ENCODE measurements at places on chromosomes 12 and 14.

- no peaks in the 10 kb centered on the region for H3K27me3 ChIP-seq
- H3K36me3 ChIP-seq: peaks cover 7% of the 10 kb centered on the region
- H3K27ac ChIP-seq: no peak overlapping the region
Observed at GRCh38 chr12:1453810-1454209, 140.6 kb downstream of the FBXL14 start.

- no peaks in the 10 kb centered on the region for H3K4me1 ChIP-seq
- no peak overlapping the region for H3K27ac ChIP-seq
Observed at GRCh38 chr12:63319386-63319785, 168.4 kb upstream of the AVPR1A start.

GRCh38 chr12:47896633-47897032, 8.2 kb downstream of the VDR start:
- peaks cover 53% of the 10 kb centered on the region for H3K27me3 ChIP-seq
- no peak overlapping the region for H3K4me3 ChIP-seq
- DNase-seq: no peak

GRCh38 chr14:105487449-105487985, 831 bp downstream of the CRIP1 start:
- no peaks in the 10 kb centered on the region for H3K27me3 ChIP-seq
- H3K4me1 ChIP-seq: peaks cover 45% of the 10 kb centered on the region
- DNase-seq: peak; percentile 79

- H3K36me3 ChIP-seq: no peaks in the 10 kb centered on the region
- H3K4me1 ChIP-seq: no peaks in the 10 kb centered on the region
- H3K27ac ChIP-seq: no peak overlapping the region
Observed at GRCh38 chr14:79608446-79608845, 602.9 kb downstream of the DIO2 start.

DNA sequence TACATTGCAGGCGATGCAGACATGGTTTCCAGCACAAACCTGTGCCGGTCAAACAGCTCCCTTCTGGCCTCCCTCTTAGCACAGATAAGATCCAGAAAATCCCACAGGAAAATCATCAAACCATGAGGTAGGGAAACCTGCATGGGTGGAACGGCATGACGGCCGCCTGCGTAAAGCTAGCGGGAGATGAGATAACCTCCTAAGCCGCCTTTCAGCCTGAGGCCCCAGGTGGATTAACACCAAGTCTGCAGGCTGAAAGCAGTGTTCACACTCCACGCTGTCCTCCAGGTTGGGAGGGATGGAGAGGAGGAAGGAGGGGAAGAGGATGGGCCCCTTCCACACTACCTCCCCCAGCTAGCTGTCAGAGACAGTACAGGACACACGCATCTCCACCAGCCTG, 63.8 kb downstream of the TSPAN11 start:
- no peaks in the 10 kb centered on the region for H3K36me3 ChIP-seq
- peaks cover 33% of the 10 kb centered on the region for H3K27me3 ChIP-seq
- no peak overlapping the region for H3K4me3 ChIP-seq
- H3K4me1 ChIP-seq: no peaks in the 10 kb centered on the region
- DNase-seq: no peak

DNA sequence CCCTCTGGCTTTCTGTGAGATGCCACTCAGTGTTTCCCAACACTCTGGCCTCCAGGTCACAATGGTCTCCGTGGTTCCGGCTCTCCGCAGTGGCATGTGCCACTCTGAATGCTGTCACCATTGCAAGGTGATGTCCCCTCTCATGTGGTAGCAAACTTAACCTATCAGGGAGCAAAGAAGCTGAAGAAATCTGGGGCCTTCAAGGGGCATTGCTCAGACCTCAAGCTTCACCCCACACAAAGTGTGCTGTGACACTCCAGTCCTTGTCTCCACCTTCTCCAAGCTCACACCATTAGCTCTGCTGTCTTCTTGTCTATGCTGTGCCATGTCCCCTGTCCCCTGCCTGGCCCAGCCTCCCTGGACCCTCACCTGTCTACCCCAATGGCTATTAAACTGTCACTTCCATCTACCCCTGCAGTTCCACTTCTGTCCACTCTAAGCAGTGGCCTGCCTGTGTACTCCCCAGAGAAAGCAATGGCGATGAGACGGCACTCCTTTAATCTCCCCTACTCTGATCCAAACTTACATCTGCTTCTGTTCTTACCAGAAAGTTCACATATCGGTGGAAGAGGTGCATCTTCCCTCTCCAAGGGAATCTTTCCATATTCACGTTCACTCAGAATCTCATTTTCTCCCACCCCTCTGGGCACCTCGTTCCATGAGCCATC, 93.7 kb downstream of the DHRS2 start:
- H3K4me1 ChIP-seq: no peaks in the 10 kb centered on the region
- H3K4me3 ChIP-seq: no peak overlapping the region
- peaks cover 21% of the 10 kb centered on the region for H3K27me3 ChIP-seq
- no peaks in the 10 kb centered on the region for H3K36me3 ChIP-seq
- no peak overlapping the region for H3K27ac ChIP-seq
- no peak for DNase-seq

GRCh38 chr12:110957652-110958051, 37.3 kb upstream of the MYL2 start:
- H3K36me3 ChIP-seq: peaks cover 3% of the 10 kb centered on the region
- no peaks in the 10 kb centered on the region for H3K4me1 ChIP-seq
- peaks cover 63% of the 10 kb centered on the region for H3K27me3 ChIP-seq
- no peak overlapping the region for H3K27ac ChIP-seq
- no peak overlapping the region for H3K4me3 ChIP-seq
- DNase-seq: no peak

- H3K4me1 ChIP-seq: peaks cover 1% of the 10 kb centered on the region
- H3K27me3 ChIP-seq: no peaks in the 10 kb centered on the region
- no peak overlapping the region for H3K27ac ChIP-seq
- no peak for DNase-seq
- H3K36me3 ChIP-seq: peaks cover 3% of the 10 kb centered on the region
Observed at GRCh38 chr14:86003998-86004397, 474.1 kb downstream of the FLRT2 start.

GRCh38 chr14:59754256-59754655, 116.3 kb downstream of the RTN1 start:
- H3K4me3 ChIP-seq: no peak overlapping the region
- H3K36me3 ChIP-seq: no peaks in the 10 kb centered on the region
- H3K27me3 ChIP-seq: no peaks in the 10 kb centered on the region
- no peaks in the 10 kb centered on the region for H3K4me1 ChIP-seq

DNA sequence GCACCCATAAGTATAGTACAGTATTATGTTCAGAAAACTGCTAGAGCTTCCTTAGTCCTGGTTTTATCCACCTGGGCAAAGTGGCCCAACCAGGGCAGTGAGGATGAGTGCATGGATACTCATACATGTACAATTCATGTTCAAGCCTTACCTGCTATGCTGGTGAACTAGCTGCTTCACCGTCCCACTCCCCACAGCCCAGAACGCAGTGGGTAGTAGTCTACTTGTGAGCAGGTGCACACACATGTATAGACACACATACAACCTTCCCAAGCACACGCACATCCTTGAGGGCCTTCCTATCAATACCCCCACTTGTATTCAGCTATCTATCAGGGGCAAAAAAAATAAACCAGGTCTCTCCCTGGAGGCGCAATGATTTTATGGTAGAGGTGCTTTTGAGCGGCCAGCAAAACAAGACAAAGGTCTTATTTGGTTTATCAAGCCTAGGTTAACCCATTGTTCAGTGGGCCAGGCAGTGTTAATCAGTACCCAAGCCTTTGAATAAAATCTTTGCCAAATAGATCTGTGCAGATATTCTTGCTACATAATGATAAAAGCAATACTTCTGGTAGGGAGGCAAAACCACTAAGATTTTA, 69.8 kb downstream of the ZFP36L1 start:
- peaks cover 13% of the 10 kb centered on the region for H3K4me1 ChIP-seq
- DNase-seq: no peak
- H3K27me3 ChIP-seq: no peaks in the 10 kb centered on the region
- H3K4me3 ChIP-seq: no peak overlapping the region
- no peaks in the 10 kb centered on the region for H3K36me3 ChIP-seq

- H3K27ac ChIP-seq: no peak overlapping the region
- peaks cover 2% of the 10 kb centered on the region for H3K36me3 ChIP-seq
- H3K4me3 ChIP-seq: no peak overlapping the region
- DNase-seq: no peak
Observed at GRCh38 chr14:25411781-25412757, 362.1 kb upstream of the STXBP6 start.

- H3K36me3 ChIP-seq: no peaks in the 10 kb centered on the region
- no peak overlapping the region for H3K4me3 ChIP-seq
- H3K27ac ChIP-seq: no peak overlapping the region
Observed at GRCh38 chr12:87883806-87884205, 145.4 kb downstream of the C12orf50 start.

DNA sequence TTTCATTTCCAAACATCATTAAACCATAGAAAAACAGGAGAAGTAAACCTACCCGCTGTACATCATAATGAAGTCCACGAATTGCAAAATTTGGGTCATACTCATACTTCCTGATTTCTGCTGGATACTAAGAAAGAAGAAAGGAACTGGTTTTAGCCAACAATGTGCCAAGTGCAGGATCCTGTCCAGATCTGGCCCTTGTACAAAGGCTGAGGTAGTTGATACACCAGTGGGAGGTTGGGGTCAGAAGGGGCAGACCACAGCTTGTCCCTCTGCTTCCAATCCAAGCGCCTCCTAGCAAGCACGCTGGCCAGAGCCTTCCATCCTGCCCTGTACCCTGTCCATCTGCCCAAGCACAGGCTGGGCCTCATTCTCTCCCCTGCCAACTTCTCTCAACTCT, 34.2 kb downstream of the NT5DC3 start:
- no peaks in the 10 kb centered on the region for H3K4me1 ChIP-seq
- H3K36me3 ChIP-seq: peaks cover 10% of the 10 kb centered on the region
- H3K4me3 ChIP-seq: no peak overlapping the region

GRCh38 chr12:81558031-81558430, 201.1 kb downstream of the PPFIA2 start:
- no peak overlapping the region for H3K4me3 ChIP-seq
- no peak overlapping the region for H3K27ac ChIP-seq
- no peak for DNase-seq
- no peaks in the 10 kb centered on the region for H3K4me1 ChIP-seq
- no peaks in the 10 kb centered on the region for H3K27me3 ChIP-seq

- H3K27me3 ChIP-seq: no peaks in the 10 kb centered on the region
- H3K36me3 ChIP-seq: no peaks in the 10 kb centered on the region
- no peaks in the 10 kb centered on the region for H3K4me1 ChIP-seq
- H3K27ac ChIP-seq: no peak overlapping the region
Observed at GRCh38 chr12:91604897-91605296, 422.3 kb upstream of the DCN start.

DNA sequence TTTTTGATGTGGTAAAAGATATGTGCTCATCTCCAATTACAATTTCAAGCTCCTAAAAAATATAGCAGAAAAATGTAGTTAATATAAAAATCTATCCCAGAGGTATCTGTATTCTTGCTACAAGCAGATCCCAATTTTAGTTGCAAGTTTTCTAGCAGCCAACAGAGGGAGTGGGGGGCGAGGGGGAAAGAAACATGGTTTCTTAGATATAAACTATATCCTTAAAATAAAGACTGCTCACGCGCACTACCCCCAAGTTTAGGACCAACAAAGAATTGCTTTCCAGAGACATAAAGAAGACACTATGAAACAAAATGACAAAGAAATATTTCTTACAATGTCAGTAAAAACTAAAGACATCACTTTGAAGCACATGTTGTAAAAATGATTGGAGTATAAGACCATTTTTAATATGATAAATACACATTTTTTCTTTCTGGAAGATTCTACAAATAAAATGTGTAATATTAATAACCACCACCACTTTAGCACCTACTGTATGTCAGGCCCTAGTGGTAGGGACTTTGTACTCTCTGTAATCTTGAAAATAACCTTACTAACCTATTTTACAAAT, 5.4 kb downstream of the MAGOHB start:
- DNase-seq: no peak
- peaks cover 14% of the 10 kb centered on the region for H3K4me1 ChIP-seq
- no peak overlapping the region for H3K4me3 ChIP-seq
- peak overlapping the region; percentile 56 for H3K27ac ChIP-seq
- peaks cover 44% of the 10 kb centered on the region for H3K36me3 ChIP-seq

DNA sequence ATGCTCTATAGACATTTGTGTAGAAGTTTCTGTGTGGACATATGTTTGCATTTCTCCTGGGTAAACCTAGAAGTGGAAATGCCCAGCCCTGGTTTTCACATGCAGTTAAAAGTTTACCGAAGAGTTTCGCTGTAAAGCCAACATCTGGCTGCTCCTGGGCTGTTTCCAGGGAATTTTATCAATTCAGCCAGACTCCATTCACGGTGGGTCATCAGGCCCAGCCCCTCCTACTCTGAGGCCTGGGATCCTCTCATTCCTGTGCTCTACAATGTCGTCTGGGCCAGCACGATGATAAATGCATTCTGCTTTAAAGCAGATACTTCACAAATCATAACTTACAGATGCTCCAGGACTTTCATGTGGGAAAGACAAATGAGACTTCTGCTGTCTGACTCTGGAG, 7.1 kb downstream of the NUAK1 start:
- H3K36me3 ChIP-seq: no peaks in the 10 kb centered on the region
- DNase-seq: no peak
- no peak overlapping the region for H3K4me3 ChIP-seq
- no peak overlapping the region for H3K27ac ChIP-seq
- peaks cover 14% of the 10 kb centered on the region for H3K4me1 ChIP-seq

DNA sequence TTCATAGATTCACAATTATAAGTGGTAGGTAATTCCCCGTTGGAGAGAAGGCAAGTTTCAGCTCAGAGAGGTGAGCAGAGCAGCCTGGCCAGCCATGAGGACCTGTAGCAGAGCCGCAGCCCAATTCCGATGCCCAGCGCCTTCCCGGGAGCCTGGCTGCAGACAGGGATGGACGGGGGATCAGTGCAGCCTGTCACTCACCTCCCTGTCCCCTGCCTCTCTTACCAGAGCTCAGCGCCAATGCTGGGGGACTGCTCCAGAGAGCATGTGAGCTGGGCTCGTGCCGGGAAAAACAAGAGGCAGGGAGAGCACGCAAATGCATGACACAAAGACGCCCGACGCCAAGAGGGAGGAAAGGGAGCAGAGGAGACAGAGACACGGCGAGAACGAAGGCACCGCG, 231.9 kb downstream of the BCL11B start:
- DNase-seq: no peak
- H3K4me1 ChIP-seq: peaks cover 6% of the 10 kb centered on the region
- H3K36me3 ChIP-seq: peaks cover 4% of the 10 kb centered on the region
- peaks cover 2% of the 10 kb centered on the region for H3K27me3 ChIP-seq

GRCh38 chr14:55881577-55882241, 236.5 kb upstream of the PELI2 start:
- peaks cover 38% of the 10 kb centered on the region for H3K27me3 ChIP-seq
- peaks cover 3% of the 10 kb centered on the region for H3K36me3 ChIP-seq
- H3K4me1 ChIP-seq: no peaks in the 10 kb centered on the region
- H3K4me3 ChIP-seq: no peak overlapping the region

GRCh38 chr12:43312991-43313505, 239.0 kb downstream of the ADAMTS20 start:
- H3K4me3 ChIP-seq: no peak overlapping the region
- no peaks in the 10 kb centered on the region for H3K4me1 ChIP-seq
- no peak for DNase-seq
- no peaks in the 10 kb centered on the region for H3K27me3 ChIP-seq
- H3K36me3 ChIP-seq: no peaks in the 10 kb centered on the region
- H3K27ac ChIP-seq: no peak overlapping the region

Data from effector memory CD8-positive, alpha-beta T cell (primary cell).